ENCODE measurements at places on chromosomes 4 and X. TPM values are rescaled to one million over a fixed set of nuclear protein-coding genes. Genes with fewer than 3 reads are reported as not detected.

IGFBP7 gene
- 210 TPM for total RNA-seq

SLC7A11 gene
- 53.5 TPM for total RNA-seq

FAM3A gene
- total RNA-seq: 28.1 TPM

IL21 gene
- not detected for total RNA-seq

SULT1B1 gene
- not detected for total RNA-seq

FMR1NB gene
- total RNA-seq: not detected

AFM gene
- total RNA-seq: not detected

IL3RA gene
- 0.26 TPM for total RNA-seq

OPN1MW3 gene
- total RNA-seq: not detected

F11 gene
- total RNA-seq: not detected

RASL11B gene
- total RNA-seq: 0.32 TPM

PPP2R2C gene
- not detected for total RNA-seq

ARHGAP24 gene
- total RNA-seq: 10.5 TPM

SRPX2 gene
- total RNA-seq: 1.6 TPM

SHOX gene
- not detected for total RNA-seq

KLF8 gene
- total RNA-seq: not detected

GSPT2 gene
- 9.5 TPM for total RNA-seq

VCX gene
- 0.85 TPM for total RNA-seq

OPRPN gene
- total RNA-seq: not detected

AMBN gene
- 0.13 TPM for total RNA-seq

SPATA4 gene
- total RNA-seq: not detected

CENPVL2 gene
- total RNA-seq: not detected

ADH1A gene
- not detected for total RNA-seq

VCX3A gene
- 0.21 TPM for total RNA-seq

SATL1 gene
- not detected for total RNA-seq

IQSEC2 gene
- 8.4 TPM for total RNA-seq

DRD5 gene
- total RNA-seq: not detected

CCDC110 gene
- total RNA-seq: 2.7 TPM

WDFY3 gene
- 19.2 TPM for total RNA-seq

SH2D1A gene
- total RNA-seq: 0.13 TPM

ZFP42 gene
- total RNA-seq: not detected

KLKB1 gene
- total RNA-seq: not detected

TMEM192 gene
- total RNA-seq: 57.9 TPM
